ENCODE measurements at places on chromosomes 7 and 10. TPM values are rescaled to one million over a fixed set of nuclear protein-coding genes. Genes with fewer than 3 reads are reported as not detected.

DNA sequence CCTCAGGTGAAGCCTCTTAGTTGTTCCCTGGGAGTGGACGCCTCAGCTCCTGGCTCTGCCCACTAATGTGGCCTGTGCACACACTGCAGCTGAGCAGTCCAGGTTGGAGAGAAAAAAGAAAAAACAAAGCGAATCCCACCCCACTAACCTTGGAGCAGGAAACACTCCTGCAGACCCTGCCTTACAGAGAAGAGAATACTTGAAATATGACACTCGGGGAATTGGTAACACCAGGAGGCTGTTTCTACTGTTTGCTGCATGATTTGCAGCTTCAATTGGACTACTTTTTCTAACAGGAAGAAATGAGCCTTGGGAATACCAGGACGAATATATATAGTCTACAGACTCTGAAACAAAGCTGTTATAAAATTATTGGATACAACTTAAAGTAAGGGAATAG lies 22.2 kb downstream of the CDHR3 start:
- DNase-seq = no peak

- no peak for DNase-seq
Measured at GRCh38 chr7:117277576-117277975, 45.3 kb downstream of the WNT2 start.

- no peak for DNase-seq
Measured at GRCh38 chr7:154973381-154973780, 29.5 kb downstream of the PAXIP1 start.

DNA sequence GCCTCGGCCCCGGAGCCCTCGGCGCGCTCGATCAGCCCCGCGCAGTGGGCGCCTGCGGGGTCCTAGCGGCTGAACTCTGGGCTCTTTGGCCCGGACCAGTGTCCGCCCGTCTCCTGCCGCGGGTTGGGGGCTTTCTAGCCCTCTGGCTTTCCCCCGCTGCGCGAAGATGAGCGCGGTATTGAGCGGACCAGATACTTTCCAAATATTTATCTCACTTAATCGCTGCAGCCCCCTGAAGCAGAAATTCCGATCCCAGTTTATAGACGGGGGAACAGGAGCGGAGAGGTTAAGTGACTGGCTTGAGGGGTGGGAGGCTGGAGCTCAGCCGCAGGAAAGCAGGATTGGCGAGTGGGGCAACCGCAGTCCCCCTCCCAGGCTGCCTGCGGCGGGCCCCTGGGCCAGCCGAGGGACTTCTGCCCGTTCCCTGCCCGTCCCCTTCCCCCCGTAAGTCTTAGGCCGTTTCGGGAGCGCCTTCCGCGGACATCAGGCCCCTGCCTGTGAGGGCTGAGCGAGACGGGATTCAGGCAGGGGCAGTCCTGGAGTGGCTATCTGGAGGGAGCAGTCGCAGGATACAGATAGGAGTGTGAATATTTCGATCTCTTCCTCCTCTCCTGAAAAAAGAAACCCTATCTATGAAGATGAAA lies 565 bp downstream of the STRIP2 start:
- no peak for DNase-seq

DNA sequence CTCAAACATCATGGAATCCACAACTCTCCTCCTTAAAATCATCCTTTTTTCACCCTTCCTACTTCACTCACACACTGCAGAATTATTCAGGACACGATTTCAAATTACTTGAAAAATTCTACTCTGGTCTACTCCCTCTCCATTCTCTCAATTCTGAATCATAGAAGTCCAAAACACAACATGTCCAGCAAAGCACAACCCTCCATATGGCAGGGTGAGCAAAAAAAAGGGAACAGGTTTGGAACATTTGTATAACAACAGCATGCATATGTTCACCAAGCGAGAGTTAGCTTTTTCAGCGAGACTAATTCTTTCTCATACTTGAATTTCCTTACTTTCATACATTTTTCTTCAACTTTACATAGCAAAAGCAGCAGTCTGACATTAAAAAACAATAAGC lies 73.4 kb downstream of the ABI1 start:
- no peak for DNase-seq

GRCh38 chr10:30505543-30506298 lies 71.7 kb downstream of the MAP3K8 start:
- no peak for DNase-seq

TMEM229A gene
- 3.7 TPM for polyA plus RNA-seq

DGKB gene
- 1.3 TPM for polyA plus RNA-seq

CTAGE8 gene
- polyA plus RNA-seq = 11.2 TPM

Data from large intestine (tissue), 12 donors.